ENCODE measurements at places on chromosomes 12 and 14.

GRCh38 chr14:89586258-89587135, 169.5 kb upstream of the FOXN3 start:
- peak; percentile 4 for DNase-seq

- no peak for DNase-seq
Observed at GRCh38 chr14:104917116-104917515, 7.6 kb upstream of the PLD4 start.

DNA sequence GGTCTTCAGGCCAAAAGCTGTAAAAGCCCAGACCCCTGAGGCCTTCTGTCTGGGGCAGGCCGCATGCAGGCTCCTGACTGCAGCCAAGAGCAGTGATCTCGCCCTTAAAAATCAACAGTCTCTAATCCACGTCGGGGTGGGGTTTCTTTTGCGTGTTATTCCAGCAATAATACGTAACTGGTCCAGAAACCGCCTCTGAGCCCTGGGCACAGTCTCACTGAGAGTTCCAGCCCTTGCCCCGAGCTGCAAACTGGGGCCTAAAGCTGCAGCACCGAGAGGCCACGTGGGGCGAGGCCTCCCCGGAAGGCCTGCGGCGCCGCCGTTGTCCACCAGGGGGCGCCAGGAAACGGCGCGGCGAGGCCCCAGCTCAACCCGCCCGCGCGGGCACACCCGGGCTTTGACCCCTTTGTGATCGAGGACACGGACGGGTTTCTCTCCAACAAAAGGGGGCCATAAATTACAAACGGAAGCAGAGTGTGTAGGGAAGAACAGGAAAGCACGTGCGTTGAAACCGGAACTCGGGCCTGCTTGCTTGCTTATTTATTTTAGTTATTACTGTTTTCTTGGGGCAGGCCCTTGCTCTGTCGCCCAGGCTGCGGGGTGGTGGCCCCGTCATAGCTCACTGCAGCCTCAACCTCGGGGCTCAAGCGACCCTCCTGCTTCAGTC, 87.2 kb downstream of the NINJ2 start:
- DNase-seq, result peak; percentile 81

GRCh38 chr12:69052613-69053408, 119.8 kb upstream of the CPM start:
- peak; percentile 21 for DNase-seq

DNA sequence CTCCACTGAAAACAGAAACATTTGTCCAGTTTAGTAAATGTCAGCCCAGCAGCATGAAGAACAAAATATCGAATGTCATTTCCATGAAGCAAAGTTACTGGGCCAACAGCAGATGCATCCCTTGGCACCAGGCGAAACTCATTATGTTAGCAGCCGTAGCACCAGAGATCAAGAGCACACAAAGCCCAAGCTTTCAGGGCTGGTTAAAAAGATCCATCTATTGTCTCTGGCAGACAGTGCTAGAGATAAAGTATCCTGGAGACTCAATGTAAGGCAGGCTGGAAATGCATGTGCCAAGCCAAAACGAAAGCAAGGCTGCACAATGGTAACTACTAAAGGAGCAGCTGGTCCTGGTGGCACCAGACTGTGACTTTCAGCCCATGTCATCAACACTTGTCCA, 120.3 kb upstream of the PLEKHG7 start:
- DNase-seq, result no peak

DNA sequence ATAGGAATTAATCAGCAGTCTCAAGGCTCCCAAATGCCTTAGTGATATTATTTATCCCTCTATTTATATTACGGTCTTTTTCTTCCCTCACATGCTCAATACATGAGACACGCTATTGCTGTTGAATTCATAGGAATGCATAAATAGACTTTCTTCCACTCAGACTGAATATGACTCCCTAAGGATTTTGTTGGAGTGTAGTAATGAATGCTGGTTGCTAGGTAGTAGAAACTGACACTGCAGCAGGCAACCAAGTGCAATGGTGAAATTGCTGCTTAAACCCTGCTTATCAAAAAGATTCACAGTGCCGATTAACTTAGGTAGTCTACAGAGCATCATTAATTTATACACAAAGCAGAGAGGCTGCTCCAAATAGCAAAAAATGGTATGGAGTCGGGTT, 168.2 kb downstream of the KCNC2 start:
- DNase-seq, result no peak

DNA sequence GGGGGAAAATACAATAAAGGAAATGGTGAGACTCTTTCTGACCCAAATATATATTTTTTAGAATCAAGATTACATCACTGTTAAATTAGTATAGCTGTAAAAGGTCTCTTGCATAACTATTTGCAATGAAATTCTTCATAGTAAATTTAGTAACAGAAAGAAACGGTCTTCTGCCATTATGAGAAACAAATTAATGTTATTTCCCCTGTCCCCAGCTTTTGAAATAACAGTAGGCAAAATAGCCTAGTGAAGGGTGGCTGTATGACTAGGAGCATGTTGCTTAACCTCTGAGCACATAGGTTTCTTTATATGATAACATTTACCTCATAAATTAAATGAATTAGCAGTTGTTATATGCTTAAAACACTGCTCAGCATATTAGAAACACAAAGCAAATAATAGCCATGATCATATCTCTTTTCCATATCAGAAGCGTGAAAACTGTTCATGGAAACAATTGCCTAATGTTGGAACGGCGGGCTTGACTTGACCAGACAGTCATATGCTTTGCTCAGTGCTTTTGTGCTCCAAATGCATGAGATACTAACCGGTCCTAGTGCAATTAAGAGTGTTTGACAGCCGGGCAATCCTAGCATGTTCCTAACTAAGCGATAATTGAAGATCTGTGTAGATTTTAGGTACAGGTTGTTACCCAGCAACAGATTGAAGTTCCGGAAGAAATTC, 24.0 kb downstream of the BHLHE41 start:
- DNase-seq, result no peak

- DNase-seq, result peak; percentile 67
Observed at GRCh38 chr12:76030341-76031080, 1.1 kb downstream of the PHLDA1 start.

GRCh38 chr12:2973566-2973965, 14.4 kb downstream of the TEAD4 start:
- DNase-seq, result no peak

DNA sequence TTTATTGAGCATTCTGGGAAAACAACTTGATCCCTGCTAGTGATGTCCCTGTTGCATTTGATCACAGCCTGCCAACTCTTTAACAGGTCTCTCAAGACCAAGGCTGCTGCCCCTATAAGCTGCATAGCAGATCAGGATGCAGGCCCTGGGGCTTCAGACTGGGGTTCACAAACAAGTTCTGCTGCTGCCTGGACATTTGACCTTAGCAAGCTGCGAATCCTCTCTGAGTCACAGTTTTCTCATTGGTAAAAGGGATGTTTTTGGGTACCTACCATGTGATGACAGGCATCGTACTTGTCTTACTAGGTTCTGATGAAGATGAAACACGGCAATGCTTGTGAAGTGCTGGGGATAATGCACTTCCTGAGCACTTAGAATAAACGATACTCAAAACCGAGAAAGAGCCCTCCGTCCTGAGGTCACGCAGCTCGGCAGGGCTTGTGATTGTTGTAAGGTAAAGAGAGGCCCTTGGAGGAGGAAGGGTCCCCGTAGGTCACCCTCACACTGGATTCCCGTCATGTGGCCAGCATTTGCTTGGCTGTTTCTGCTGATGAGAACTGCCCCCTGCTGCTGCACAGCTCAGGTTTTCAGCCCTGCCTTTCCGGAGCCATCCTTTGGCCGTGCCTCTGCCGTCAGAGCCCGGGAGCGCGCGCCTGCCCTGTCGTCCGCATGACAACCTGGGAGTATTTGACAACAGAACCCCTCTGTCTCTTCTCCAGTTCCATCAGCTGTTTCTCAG, 39.1 kb downstream of the TSPAN9 start:
- DNase-seq, result no peak

DNA sequence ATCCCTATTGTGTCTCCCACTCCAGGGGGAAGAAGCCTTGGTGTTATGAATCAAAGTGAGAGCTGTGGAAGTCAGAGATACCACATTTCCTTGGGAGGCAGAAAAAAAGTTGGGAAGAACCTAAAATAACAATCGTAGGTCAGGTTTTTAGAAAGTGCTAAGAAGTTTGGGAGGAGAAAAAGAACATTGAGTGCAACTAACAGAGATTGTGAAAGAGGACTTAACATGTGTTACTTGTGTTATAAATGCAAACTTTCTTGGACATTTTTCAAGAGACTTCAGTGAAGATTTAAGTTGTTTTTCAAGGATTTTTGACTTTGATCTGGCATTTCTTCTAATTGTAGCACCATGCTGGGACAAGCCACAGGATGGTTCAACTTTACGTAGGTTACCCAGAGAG, 7.8 kb upstream of the ERP27 start:
- DNase-seq, result no peak

DNA sequence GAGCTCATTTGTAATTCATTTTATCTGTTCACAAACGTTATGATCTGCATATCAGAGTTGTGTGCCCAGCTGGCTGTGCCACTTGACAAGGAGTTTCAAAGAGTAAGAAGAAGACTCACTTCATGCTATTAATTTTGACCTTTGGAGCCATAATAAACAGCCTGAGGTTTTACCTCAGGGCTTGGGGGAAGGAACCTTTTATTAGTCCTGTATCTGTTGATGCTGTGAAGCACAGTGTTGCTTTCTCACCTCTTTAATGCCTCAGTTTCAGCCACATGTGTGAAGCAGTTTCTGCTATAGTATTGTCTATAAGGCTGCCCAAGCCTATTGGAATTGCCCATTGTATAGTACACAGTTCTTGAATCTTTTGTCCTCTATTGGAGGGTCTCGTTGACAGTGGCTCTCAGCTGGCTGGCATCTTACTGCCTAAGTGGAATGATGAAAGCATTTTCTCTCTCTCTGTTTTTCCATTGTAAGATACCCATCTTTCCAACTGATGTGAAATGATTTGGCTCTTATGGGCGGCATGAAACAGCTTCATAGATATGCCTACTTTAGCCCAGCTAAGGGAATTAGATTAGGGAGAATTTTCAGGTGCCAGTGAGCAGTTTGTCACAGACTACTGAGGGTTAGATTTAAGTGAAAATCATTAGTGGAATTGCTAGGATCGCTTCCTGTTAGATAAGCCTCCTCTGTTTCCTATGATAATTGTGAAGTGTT, 34.7 kb downstream of the GPATCH2L start:
- no peak for DNase-seq

DNA sequence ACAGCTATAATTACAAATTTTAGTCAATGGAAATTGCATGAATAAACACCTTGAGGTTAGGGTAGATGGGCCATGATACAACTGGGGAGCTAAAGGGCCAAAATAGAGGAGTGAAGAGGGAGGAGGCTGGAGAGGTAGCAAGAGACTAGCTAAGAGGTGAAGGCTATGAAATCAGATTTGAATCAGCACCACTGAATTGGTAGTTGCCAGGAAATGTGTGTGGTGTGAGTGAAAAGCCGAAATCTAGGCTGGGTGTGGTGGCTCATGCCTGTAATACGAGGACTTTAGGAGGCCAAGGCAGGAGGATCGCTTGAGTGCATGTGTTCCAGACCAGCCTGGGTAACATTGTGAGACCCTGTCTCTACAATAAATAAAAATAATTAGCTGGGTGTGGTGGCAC, 22.7 kb downstream of the YY1 start:
- DNase-seq, result no peak

DNA sequence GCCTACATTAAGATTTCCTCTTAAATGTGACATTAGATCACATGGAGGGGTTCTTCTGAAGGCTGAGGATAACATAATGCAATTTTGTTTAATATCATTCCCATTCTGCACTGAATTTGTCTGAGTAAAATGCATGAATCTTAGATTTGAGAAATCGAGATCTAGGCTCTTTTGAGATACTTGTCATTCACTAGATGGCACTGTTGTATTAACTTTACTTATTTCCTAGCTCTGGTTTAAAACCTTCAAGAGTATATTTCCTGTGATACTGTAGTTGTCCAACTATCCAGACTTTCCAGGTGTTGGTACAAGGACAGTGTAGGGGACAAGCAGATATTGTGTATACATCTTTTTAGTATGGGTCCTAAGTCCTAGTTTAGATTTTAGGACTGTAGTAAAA, 91.7 kb upstream of the SEL1L start:
- no peak for DNase-seq

DNA sequence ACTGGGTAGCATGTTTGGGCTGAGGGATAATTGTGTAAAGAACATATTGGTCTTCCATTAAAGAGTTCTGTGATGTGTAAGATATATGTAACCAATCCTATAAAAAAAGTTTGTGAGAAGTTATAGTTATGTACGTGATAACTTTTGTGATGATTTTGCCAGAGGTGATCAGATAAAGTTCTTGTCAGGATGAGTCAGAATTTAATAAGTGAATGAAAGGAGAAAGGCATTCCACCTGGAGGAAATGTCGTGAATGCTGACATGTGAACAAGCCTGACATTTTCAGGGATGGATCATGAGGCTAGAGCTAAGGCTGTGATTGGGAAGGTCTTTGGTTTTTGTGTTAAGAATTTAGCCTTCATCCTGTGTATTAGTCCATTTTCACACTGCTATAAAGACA, 241.5 kb downstream of the SNAPC1 start:
- DNase-seq, result no peak
